ENCODE measurements at places on chromosomes 3 and 15.

DNA sequence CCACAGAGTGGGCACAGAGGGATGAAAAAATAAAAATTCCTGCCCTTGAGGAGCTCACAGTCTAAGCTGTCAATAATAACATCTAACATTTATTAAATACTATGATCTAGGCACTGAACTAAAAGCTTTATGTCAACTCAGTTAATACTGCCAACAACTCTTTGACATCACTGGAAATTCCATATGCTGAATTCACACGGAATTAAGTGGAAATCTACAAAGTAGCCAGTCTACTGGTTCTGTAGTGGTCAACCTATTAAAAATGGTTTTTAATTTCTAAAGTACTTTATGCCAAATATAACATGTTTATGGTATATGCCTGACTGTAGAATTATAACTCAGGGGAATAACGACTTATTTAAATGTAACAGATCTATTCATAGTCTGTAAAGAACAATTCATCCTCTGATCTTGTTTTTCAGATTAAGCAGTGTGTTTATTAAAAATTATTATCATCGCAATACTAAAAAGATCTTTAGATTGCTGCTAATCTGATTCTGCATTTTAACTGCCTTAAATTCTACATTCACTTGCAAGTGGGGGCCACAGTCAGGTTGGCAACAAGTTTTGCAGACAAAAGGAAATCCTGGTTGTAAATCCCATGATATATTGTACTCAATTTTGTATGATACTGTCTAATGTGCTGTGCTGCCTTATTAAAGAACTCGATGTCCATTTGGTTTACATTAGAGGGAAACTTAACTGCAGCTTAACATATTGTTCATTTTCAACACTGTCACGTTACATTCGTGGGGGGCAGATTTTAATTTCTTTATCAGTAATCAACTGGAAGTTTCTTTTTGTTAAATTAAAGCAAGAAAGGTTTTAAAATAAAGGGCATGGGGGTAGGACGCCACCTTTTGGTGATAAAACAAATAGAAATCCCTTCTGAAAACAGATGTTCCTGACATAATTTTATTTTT is 2.6 kb upstream of the FOXP1 start:
- no peak for DNase-seq

DNA sequence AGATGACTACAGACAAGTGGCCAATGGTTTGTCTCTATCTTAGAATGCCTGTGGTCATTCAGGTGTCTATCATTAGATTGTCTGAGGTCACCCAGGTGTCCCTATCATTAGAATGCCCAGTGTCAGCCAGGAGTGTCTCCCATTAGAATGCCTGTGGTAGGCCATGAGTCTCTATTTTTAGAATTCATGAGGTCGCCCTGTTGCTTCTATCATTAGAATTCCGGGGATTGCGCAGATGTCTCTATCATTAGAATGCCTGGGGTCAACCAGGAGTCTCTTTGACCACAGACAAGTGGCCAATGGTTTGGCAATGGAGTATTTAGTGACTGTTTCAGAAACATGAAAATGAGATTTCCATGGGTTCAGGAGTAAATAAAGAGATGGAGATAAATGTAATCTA is 7.6 kb downstream of the RTP2 start:
- DNase-seq: no peak

GRCh38 chr3:183634707-183635106 is 716 bp upstream of the KLHL24 start:
- DNase-seq: no peak

- DNase-seq: peak; percentile 6
Measured at GRCh38 chr3:144229330-144229729, 257.7 kb downstream of the DIPK2A start.

DNA sequence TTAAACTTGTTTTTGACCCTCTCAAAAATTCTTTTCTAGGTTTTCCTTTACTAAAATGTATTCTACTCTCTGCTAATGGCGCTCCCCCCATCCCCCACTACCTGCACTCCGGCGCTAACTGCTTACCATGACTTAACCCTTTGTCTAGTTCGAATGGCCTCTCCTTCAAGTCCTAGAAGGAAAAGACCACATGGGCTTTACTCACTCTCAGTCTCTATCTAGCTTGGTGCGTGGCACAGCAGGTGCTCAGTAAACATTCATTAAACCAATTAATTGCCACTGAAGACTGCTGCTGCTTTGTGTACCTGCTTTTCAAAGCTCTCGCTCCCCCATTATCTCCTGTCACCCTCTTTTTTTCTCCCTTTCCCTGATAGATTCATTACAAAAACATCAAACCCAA is 457.7 kb upstream of the THRB start:
- no peak for DNase-seq

- DNase-seq: peak; percentile 26
Measured at GRCh38 chr3:74789111-74789510, 174.7 kb upstream of the CNTN3 start.
